CD4-positive, alpha-beta T cell treated with Interleukin-17A for 4 hours (primary cell): ENCODE measurements at places on chromosomes 1 and 21.

GRCh38 chr21:45175326-45176095 lies 101.1 kb downstream of the ADARB1 start:
- no peak for DNase-seq

- DNase-seq = no peak
Observed at GRCh38 chr1:15188678-15189077, 35.1 kb downstream of the TMEM51 start.

- DNase-seq = no peak
Observed at GRCh38 chr1:167293057-167293456, 72.4 kb downstream of the POU2F1 start.

DNA sequence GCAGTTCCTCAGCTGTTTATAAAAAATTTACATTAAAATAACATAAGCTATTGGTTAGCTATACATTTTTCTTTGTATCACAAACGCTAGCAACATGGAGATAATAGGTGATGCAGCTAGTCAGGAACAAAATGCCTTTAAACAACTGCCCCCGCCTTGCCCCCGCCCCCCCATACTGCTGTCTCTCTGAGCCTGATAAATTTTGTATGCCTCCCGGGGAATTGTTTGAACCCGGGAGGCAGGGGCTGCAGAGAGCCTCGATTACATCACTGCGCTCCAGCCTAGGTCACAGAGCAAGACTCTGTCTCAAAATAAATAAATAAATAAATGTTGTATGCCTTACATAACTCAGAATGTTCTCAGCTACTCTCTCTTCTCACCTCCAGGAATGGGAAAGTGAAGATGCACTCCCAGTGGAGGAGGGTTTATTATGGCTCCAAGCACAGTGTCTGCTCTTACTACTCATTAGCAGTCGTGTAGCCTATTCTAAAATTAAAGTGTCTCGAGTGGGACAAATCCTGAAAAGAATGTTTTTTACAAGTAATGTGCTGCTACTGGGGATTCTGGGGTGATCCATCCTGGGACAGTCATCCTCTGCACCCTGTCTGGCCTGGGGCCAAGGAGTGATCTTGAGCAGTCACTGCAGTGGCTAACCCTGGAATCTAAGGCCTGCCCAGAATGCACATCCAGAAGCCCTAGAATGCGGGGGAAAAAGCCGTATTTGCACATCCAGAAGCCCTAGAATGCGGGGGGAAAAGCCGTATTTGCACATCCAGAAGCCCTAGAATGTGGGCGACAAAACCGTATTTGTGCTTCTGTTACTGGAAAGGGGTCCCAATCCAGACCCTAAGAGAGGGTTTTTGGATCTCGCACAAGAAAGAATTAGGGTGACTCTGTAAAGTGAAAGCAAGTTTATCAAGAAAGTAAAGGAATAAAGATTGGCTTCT lies 39.4 kb upstream of the ZNF496 start:
- DNase-seq = no peak

GRCh38 chr21:15614766-15615165 lies 115.0 kb upstream of the USP25 start:
- no peak for DNase-seq

GRCh38 chr1:35605867-35606182 lies 32.7 kb downstream of the TFAP2E start:
- DNase-seq = no peak

GRCh38 chr1:93814795-93815340 lies 64.1 kb downstream of the DNTTIP2 start:
- no peak for DNase-seq

GRCh38 chr21:34980423-34981115 lies 68.5 kb downstream of the RUNX1 start:
- no peak for DNase-seq
